ENCODE measurements at places on chromosomes 1 and 21. TPM values are rescaled to one million over a fixed set of nuclear protein-coding genes. Genes with fewer than 3 reads are reported as not detected.

LCE3E gene
- not detected for polyA plus RNA-seq

ASCL5 gene
- not detected for polyA plus RNA-seq

GRCh38 chr1:202742496-202742895 is 32.2 kb upstream of the SYT2 start:
- no peak for DNase-seq

DNA sequence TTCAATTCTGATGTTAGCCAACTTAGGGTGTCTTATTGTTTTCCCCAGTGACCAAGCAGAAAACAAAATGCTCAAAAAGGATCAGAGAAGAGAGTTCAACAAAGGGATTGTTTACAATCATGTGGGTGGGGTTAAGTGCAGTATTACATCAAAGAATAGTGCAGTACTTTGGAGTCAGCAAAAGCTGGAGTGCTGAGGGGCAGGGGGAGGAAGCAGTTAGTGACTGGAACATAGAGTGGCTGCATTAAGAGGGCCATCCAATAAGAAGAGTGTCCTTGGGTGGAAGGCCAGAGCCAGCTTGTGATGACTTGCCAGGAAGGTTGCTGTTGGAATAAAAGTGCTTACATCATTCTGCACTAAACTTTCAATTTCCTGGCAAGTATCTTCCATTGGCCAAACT is 175.5 kb downstream of the CYYR1 start:
- DNase-seq = peak; percentile 20

- no peak for DNase-seq
These were observed 623.9 kb upstream of the PKN2 start for GRCh38 chr1:88060112-88060673.

DNA sequence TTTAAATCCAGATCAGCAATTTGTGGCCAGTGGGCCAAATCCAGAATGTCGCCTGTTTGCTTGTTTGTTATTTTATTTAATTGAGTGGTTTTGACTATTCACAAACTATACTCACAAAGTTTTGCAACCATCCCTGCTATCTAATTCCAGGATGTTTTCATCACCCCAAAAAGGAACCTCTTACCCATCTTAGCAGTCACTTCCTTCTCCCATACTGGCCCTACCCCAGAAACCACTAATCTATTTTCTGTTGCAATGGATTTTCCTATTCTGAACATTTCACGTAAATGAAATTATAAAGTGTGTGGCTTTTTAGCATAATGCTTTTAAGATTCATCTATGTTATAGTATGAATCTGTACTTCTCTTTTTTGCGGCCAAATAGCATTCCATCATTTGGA is 41.3 kb downstream of the WDTC1 start:
- no peak for DNase-seq

DNA sequence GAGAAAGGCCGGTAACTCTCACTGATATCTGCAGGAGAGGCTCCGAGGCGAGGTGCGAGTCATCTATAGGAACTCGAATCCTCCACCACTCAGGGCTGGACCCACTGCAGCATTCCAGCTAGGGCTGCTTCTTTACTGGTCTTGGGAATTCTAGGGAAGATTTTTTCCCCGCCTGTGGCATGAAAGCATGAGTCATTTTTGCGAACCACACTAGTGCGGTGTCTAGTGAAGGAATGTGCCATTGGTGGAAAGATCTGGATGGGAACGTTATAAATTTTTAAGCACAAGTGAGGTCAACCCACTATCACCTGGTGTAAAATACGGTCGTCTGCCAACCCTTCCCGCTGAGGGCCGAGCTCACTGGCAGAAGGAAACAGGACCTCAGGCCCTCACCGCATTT is 49.7 kb downstream of the SYF2 start:
- no peak for DNase-seq

GRCh38 chr21:28751176-28751575 is 241.5 kb downstream of the LTN1 start:
- DNase-seq = no peak

Measured in fibroblast of lung (primary cell).